ENCODE measurements at places on chromosomes 1 and 21.
A peak's percentile ranks its signal among the peaks of the same experiment; 100 is the strongest.

DNA sequence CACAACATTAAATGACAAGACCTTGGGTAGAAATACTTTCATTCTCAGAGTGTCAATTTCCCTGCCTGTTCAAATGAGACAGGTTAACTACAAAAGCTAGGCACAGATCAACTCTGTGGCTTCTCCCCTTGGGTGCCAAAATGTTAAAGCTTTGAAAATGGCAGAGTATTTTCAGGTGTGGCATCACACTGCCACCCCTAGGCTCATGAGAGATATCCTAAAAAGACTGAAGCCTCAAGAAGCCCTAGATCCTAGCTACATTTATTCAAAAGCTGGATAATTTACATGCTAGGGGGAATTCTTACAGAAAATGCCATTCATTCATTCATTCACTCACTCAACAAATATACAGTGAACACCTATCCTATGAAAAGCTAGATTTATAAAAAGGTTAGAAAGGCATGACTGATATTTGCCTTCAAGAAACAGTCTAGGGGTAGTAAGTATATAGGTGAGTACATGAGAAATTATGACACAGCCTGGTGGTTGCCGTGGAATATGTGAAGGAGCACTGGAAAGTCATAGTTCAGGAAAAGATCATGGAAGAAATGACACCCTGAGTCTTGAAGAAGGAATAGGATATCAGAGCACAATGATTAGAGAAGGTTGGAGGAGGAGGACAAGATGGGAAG lies 15.9 kb upstream of the RAB4A start:
- no peak for DNase-seq

DNA sequence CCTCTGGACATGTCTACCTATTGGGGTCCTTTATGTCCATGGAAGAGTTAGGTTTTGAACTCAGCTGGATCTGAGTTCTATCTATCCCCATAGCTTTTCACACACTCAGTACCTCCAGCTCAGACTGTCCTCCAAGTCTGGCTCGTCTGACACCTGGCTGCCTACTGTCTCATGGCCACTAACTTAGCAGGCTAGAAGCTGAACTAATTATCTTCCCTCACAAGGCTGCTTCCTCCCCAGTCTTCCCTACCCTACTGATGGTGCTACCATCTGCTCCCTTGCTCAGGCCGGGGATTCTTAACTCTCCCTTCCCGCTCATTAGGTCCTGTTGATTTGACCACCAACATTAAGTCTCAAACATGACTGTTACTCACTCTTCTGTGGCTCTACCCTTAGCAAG lies 13.4 kb downstream of the VANGL2 start:
- no peak for DNase-seq

DNA sequence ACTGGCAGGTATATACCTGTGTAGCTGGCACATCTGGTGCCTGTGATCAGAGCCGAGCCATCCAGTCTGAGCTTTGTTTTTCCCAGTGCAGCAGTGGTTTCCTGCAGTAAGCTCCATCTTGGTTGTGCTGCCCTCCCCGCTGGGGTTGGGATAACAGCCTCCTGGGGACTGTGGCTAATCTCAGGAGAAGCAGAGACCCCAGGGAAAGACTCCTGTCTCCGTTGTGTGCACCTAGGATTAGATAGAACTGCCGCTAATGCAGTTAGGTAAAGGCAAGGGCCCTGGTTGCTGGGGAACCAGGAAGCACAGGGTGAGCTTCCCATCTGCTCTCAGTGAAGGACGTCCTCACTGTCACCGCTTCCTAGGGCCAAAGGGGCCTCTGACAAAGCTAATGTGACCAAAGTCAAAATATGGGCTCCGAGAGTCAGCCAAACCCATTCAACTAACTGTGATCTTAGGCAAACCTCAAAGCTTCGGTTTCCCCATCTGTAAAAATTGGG lies 20.0 kb downstream of the ROR1 start:
- DNase-seq: no peak

DNA sequence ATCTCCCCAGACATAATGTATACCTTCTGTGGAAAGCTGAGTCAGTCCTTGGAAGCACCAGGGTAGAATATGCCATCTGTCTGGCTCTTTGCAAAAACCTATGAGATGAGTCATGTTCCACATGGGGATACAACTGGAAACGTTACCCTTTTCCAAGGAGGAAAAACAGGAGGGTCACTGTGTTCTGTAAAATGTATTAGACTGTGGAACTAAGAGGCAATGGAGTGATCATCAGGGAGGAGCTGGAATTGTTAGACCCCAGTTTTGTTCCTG lies 16.1 kb upstream of the PSMD4 start:
- peak; percentile 24 for DNase-seq

DNA sequence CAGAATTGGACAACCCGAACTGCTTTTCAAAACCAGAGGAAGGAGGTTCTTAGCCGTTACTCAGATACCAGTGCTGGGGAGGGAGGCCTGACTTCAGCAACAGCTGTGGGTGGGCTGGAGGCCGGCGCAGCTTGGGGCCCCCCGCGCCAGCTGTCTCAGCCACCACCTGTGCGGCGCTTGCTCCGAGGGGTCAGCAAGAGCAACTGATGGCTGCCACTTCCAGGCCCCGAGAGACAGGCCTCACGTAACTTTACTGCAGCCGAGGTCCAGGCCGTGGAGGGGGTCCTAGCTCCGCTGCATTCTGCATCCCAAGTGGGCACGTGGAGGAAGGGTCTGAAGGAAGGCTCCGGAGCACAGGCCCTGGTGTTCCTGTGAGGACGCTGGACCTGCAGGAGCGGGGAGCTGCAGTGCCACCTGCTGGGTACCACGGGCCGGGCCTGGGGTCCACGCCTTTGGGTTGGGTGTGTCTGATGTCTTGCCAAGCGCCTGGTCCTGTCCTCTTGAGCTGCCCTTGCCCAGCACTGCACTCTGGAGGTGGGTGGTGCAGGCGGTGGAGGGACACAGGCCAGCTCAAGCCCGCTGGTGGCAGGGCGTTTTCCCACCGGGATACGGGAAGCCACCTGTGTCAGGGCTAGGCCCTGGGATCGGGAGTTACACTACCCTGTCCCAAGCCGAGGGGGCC lies 9.8 kb downstream of the THAP3 start:
- no peak for DNase-seq

GRCh38 chr1:96522927-96523326 lies 198.7 kb upstream of the PTBP2 start:
- DNase-seq: peak; percentile 56

- peak; percentile 36 for DNase-seq
These were observed 218.7 kb downstream of the FMN2 start for GRCh38 chr1:240310226-240310925.

- DNase-seq: no peak
These were observed 23.5 kb downstream of the IFI44 start for GRCh38 chr1:78673120-78673519.

GRCh38 chr1:160800645-160801408 lies 4.9 kb downstream of the LY9 start:
- DNase-seq: no peak

DNA sequence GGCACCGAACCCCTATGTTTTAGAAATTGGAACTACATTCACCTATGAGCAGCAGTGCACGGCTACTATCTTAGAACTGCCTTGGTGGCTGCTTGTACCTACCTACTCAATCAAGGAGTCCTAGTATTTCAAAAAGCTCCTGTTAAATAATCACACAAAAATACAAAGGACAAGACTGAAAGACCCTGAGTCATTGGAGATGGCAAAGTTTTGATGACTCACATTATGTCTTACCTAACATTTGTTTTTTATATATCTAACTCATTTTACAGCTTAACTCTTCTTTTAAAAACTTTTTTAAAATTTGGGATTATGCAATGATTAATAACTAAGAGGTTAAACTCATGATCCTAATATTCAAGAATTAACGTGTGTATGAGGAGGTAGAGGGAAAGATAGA lies 1206.0 kb upstream of the TMPRSS15 start:
- no peak for DNase-seq

GRCh38 chr1:232678185-232678886 lies 48.4 kb upstream of the SIPA1L2 start:
- peak; percentile 22 for DNase-seq

DNA sequence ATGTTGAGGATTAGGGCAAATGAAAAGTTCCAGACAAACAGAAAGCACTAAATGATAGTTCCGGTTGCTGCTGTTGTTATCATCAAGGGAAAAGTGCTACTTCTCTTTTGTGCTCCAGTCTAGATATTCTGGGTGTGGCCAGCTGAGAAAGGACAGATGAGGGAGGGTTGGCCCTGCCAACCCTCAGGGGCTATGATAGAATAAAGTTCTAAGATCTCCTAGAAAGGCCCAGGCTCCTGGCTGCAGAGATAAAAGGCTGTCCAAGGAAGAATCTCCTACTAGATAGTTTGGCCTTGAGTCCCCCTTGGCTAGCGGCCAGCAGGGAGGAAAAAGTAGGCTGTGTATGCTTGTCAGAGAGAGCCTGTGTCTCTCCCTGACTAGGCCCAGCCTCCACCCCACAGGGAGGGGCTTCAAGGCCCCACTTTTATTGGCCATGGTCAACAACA lies 31.5 kb downstream of the RIMS3 start:
- DNase-seq: no peak

- DNase-seq: peak; percentile 12
These were observed 570.1 kb upstream of the CXADR start for GRCh38 chr21:16942703-16943102.

- no peak for DNase-seq
These were observed 260.5 kb upstream of the CHRM3 start for GRCh38 chr1:239125893-239126292.

DNA sequence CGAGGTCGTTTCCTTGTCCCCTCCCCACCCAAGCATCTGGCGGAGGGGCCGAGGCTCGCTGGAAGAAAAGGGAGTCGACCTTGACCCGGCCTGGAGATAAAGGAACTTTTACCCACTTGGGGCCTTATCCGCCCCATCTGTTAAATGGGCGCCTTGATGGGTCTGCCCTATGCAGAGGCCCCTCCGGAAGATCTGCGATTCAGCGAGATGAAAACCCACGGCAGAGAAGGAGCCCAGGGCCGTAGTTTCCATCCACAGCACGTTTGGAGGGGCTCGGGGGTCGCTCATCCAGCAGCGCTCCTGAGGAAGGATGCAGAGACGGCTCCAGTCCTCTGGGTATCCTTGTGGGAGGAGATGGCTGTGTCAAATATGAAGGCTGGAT lies 518 bp downstream of the NCMAP start:
- no peak for DNase-seq

- DNase-seq: peak; percentile 66
These were observed 24.1 kb downstream of the THRAP3 start for GRCh38 chr1:36248250-36248894.

DNA sequence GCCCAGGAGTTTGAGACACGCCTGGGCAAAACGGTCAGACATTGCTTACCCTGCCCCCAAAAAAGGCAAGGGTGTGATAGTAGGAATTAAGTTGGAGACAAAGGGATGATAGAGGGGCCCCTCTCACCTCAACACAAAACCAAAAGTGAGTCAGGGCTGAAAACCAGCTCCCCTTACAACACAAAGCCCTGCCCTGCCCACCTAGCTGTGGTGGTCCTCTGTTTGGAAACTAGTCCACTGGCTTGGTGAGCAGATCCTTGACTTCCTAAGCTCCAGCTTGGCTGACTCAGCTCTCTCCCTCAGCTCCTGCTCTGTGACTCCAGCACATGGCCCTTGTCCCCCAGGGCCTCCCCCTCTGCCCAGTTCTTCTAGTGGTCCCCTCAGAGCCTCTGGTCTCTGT lies 603.8 kb downstream of the PTPRC start:
- DNase-seq: no peak

GRCh38 chr1:166129006-166129405 lies 37.8 kb downstream of the FAM78B start:
- no peak for DNase-seq
